ENCODE measurements at places on chromosomes 2 and 18.
A peak's percentile ranks its signal among the peaks of the same experiment; 100 is the strongest.

GRCh38 chr18:67728364-67728763 lies 211.8 kb upstream of the DSEL start:
- DNase-seq, result no peak

GRCh38 chr2:129611471-129611870 lies 368.0 kb upstream of the RAB6C start:
- no peak for DNase-seq

- no peak for DNase-seq
Measured at GRCh38 chr18:58522132-58522531, 106.8 kb downstream of the ALPK2 start.

DNA sequence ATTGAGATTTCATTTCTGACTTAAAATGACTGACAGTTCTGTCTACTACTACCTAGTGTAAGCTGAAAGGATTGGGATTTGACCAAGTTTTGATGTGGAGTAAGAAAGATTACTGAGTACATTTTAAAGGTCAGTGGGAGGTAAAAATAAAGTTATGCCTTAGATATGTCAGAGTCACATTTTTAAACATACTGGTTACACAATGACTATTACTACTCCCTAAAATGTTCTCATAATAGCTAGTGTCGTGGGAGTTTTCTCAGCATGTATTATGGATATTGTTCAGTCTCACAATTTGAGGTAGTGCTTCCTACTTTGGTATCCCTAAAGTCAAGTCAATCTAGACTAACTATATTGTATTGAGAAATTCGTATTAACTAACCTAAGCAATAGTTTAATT lies 1092.5 kb downstream of the LRP1B start:
- DNase-seq, result no peak

DNA sequence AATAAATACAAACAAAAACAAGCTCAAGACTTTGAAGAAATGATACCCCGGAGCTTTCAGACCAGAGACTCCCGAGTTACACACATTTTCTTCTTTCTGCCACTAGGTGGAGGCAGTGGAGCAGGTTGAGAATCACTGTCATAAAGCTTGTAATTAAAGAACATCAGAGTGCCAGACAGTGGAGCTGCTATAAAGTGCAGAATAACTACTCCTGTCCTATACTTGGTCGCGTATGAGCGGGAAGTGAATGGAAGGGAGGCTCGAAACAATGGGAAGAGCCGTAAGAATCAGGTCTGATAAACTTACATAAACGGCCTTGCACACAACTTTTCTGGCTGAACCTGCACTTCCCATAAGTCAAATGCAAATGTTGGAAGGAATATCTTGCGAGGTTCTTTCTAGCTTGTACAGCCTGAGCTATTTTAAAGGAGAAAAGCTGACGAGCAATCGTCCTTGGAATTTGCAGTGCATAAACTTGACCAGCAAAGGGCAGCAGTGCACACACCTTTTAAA lies 189.0 kb downstream of the RPIA start:
- no peak for DNase-seq

DNA sequence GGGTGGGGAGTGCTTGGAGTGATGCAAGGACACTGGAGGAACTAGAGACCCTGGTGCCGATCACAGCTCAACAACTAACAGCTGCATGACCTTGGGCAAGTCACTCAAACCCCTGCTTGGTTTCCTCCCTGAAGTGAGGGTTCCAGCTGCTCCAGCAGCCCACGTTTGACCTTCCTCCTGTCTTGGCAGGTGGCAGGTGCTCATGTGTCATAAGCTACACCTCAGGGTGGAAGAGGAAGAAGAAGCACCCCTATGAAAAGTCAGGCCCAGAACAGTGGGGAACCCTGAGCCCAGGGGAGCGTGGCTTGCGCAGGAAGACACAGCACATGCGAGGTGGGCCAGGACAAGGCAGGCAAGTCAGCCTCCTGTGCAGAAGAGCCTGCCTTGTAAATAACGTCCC lies 42.4 kb downstream of the MRPL35 start:
- DNase-seq, result no peak

DNA sequence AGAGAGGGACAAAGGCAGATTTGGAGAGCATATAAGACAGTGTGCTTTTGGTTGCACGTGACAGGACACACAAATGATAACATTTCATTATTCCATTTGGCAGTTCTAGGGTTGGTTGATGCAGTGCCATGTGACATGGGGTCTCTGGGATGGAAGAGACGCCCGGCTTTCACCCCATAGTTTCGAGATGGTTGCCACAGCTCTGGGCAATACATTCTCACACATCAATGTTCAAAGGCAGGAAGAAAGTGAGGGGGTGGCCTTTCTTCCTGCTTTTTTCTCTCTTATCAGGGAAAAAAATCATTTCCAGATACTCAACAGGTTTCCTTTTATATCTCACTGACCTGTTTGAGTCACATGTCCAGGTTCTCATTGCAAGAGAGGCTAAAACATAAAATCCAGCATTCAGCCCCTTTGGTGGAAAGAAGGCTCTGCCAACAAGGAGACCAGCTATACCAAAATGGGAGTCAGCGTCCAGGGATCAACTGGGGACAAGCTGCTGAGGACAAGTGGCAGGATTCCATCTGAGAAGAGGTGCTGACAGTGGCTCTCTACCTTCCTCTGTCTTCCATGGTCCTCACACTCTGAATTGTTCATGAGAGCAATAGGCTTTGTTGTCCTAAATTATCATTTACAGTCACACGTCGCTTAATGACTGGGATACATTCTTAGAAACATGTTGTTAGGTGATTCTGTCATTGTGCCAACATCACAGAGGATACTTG lies 29.1 kb upstream of the ANKRD44 start:
- no peak for DNase-seq

GRCh38 chr2:54500404-54501205 lies 44.5 kb downstream of the SPTBN1 start:
- no peak for DNase-seq

DNA sequence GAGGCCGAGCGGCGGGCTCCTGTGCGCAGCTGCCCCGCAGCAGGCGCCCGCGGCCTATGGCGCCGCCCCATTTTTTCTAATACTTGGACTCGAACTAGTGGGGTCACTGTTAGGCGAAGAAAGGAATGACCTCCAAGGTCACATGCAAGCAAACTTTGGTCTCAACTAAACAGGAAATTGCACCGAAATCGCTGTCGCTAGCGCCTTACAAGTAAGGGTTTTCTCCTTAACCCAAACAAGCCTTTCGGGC lies 339 bp downstream of the ACAA2 start:
- peak; percentile 20 for DNase-seq

DNA sequence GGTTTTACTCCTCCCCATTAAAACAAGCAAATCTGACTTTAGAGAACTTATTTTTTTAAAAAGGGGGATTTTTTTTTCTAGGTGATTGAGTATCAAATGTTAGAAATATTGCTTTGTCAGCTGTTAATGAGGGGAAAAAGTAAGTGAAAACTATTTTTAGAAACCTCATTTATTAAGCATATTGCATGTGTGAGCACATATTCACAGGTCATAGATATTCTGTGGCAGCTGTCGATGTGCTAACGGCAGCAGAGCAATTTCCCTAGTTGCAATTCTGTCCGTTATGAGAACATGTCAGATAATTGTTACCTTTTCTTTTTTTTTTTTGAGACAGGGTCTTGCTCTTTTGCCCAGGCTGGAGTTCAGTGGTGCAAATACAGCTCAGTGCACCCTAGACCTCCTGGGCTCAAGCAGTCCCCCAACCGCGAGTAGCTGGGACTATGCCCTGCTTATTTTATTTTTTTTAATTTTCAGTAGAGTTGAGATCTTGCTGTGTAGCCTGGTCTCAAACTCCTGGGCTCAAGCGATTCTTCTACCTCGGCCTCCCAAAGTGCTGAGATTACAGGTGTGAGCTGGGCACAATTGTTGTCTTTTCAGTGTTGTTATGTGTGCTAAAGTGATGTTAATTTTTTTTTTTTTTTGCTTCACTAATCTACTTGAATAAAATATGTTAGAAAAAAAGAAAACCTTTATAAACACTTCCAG lies 69.8 kb downstream of the MTA3 start:
- no peak for DNase-seq

DNA sequence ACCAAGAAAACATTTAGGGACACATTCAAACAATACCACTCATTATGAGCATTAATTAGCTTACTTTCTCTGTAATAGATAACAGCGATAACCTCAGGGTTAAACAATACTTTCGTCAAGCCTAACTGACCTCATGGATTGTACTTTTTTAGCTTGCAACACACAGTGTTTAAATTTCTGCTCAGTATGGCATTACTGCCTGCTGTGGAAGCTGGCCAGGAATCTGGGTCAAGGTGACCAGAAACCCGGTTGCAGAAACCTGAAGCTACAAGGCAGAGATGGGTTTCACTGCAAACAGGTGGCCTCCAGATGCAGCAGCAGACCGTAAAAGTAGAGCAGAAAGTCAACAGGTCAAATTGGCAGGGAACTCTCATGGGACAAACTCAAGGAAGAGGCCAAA lies 123.8 kb upstream of the FHL2 start:
- no peak for DNase-seq

- DNase-seq, result no peak
Measured at GRCh38 chr18:57834616-57835015, 31.5 kb upstream of the ATP8B1 start.

GRCh38 chr2:8680822-8681760 lies 765 bp upstream of the ID2 start:
- peak; percentile 78 for DNase-seq

- DNase-seq, result peak; percentile 17
Measured at GRCh38 chr18:62450546-62451410, 72.0 kb upstream of the ZCCHC2 start.

- DNase-seq, result no peak
Measured at GRCh38 chr18:63233334-63233733, 86.2 kb downstream of the BCL2 start.

DNA sequence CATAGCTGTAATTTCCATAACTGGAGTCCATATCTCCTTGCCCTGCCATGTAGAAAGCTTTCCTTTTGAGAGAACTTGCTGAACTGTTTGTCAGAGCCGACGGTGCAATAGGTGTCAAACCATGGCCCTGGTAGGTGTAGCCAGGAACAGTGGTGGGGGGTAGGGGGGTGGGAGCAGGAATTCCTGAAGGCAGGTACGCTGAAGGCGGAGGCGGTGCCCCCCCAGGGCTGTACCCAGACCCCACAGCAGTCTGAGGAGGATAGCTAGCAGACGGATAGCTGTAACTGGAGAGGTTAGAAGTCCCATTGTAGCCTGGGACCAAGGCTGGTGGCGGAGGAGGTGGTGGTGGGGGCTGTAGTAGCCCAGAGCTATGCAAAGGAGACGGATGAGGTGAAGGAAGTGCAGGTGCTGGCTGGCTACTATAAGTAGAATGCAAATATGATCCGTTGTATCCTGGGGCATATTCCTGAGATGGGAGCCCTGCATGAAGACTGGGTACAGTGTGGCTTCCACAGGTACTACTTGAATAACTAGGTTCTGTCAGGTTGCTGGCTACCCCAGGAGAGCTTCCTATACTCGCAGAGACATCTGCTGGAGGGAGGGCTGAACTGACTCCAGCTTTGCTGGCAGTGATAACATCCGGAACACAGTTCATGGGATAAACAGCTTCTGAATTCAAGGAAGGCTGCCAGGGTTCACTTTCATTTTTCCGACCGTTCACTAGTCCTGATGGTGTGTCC lies 124.8 kb downstream of the FIGN start:
- no peak for DNase-seq

GRCh38 chr2:3130889-3131635 lies 246.6 kb downstream of the EIPR1 start:
- no peak for DNase-seq

DNA sequence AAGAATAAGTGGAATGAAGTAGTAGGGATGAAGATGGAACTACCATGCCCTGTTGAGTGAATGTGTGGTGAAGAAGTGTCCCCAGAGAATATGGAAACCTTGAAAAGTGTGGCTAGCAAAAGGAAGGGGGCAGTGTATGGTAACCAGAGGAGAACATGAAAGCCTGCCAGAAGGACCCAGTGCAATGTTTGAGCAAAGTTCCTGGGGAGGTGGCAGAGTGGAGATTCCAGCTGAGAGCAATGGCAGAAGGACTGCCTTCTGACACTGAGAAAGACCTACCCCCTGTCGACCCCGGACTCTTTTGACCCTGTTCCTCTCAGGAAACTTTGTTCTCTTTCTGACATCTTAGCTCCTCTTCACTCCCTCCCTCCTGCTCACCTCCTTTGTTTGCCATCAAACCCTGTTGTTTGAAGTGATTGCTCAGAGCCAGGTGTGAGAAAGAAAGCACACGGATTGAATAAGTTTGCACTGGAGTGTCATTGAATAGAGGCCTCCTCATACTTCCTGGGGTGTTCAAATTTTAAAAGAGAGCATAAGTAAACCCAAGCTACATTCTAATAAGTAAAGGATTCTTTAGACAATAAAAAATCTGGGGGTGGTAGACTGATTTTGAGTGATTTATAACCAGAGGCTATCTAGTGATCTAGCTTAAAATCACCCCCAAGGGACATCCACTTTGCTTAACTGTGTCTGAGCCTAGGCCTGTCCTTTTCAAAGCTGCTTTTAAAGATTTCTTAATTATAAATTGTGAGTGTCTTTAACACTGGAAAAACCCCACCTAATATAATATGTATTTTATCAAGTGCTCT lies 57.1 kb downstream of the TRIB2 start:
- no peak for DNase-seq

- no peak for DNase-seq
Measured at GRCh38 chr2:117981810-117982209, 32.1 kb downstream of the CCDC93 start.

GRCh38 chr2:133173224-133173623 lies 395.0 kb downstream of the NCKAP5 start:
- no peak for DNase-seq

DNA sequence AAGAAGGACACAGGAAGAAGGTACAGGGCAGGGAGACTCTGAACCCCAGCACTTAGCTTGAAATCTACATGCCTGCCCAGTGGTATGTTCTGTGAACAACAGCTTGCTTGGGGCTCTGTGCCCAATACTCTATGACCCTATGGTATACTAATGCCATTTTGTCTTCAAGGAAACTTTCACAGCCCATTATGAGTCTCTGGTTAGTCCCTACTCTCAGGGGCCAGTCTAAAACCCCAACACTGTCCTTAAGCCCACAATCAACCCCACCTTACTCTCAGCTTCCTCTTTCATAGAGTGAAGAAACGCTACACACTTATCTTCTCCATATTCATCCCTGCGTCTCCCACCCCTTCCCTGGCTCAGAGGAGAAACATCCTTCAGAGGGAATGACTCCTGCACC lies 16.0 kb downstream of the NEB start:
- DNase-seq, result no peak

GRCh38 chr18:457140-457519 lies 43.4 kb downstream of the COLEC12 start:
- DNase-seq, result no peak

DNA sequence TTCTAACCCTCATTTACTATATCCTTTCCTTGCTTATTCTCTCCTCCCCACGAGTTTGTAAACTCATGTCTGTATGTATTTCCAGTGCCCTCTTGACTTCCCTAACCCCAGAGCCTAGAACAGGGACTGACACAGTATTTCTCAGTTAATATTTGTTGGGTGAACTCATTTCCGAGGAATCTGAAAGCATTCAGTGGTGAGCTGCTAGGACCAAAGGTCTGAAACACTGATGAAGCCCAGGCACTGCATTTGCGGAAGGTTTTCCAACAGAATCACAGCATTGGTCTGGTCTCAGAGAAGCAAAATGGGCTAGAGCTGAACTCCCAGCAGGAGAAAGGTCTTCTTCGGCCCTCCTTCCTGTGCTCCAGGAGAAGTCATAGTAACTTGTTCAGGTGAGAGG lies 56.8 kb downstream of the SOX11 start:
- no peak for DNase-seq

Data from NCI-H1417 treated with DMSO at 0.1 percent for 48 hours (cell line).